Kasumi-1 (cell line): ENCODE measurements at places on chromosomes 7 and 10.
A peak's percentile ranks its signal among the peaks of the same experiment; 100 is the strongest.

GRCh38 chr10:61284222-61284890 is 168.8 kb downstream of the TMEM26 start:
- DNase-seq, result peak; percentile 77

DNA sequence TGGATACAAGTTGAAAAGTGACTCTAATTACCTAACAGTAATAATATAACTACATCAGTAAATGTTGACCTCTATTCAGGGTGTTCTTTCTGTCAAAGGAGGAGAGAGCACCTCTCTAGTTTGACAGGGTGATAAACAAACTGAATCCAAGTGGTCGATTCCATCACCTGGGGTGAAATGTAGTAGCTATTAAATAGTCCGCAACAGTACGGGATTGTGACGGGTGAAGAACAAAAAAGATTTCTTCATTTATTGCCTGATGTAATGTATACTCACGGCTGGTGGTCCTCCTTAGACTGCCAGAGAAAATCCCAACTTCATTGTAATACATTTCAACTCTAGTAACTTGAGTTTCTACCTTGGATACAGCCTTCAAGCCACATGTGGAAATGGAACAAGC is 292.5 kb upstream of the CELF2 start:
- DNase-seq, result no peak

DNA sequence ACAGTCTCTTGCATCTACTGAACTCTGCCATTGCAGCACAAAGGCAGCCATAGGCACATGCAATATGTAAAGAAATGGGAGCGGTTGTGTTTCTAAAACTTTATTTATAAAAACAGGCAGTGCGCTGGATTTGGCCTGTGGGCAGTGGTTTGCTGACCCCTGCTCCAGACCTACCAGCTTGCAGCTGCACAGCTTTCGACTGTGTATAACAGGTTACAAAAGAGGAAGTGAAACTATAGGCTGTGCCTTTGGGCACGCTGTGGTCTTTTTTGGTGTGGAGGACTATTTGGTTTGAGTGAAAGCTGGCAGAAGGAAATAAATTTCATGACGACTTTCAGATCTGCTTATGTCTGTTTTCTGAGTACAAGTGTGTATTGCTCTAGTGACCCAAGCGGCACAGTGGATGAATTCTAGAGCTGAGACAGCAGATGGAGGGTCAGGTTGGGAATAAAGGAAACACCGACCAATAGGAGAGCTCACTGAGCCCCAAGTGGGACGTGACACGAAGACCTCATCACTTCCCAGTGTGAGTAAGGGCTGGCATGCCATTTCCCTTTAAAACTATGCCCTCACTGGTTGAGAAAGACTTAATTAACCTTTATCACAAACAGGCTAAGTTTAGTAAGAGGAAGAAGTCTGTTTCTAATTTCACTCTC is 152.7 kb downstream of the ANK3 start:
- peak; percentile 88 for DNase-seq

GRCh38 chr10:11823122-11823988 is at the start of gene PROSER2:
Gene PROSER2, plus strand, starts transcription at chr10:11823356. Its CDS starts 28,722 bp downstream, at chr10:11852078.
- peak; percentile 81 for DNase-seq

DNA sequence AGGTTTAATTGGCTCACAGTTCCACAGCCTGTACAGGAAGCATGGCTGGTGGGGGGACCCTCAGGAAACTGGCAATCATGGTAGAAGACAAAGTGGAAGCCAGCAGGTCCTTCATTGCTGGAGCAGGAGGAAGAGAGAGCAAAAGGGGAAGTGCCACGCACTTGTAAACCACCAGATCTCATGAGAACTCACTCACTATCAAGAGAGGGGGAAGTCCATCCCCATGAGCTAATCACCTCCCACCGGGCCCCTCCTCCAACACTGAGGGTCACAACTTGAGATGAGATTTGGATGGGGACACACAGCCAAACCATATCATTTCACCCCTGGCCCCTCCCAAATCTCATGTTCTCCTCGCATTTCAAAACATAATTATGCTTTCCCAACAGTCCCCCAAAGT is 171.9 kb upstream of the CACNA2D1 start:
- DNase-seq, result peak; percentile 93

DNA sequence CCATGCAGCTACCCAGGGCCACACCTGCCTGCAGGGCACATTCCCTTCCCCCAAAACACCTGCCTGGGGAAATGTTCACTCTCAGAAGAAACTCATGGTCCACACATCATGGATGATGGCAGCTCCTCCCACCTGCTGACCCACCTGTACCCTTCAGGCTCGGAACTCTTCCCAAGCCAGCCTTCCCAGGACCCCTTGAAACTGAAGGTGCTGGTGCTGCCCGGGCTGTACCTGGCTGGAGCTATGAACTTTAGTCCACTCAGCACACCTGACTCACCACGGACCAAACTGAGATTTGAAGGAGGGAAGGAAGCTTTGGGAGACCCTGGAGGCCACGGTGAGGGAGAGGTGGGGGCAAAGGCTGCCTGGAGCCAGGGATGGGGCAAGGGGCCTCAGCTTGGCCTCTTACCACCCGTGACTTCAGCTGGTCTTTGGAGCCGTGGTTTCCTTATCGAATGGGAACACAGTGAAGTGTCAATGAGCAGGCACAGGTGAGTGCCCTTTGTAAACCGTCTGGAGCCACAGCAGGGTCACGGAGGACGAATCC is 30.1 kb upstream of the INPP5A start:
- no peak for DNase-seq

- no peak for DNase-seq
Observed at GRCh38 chr7:43679210-43680068, 49.9 kb downstream of the COA1 start.

DNA sequence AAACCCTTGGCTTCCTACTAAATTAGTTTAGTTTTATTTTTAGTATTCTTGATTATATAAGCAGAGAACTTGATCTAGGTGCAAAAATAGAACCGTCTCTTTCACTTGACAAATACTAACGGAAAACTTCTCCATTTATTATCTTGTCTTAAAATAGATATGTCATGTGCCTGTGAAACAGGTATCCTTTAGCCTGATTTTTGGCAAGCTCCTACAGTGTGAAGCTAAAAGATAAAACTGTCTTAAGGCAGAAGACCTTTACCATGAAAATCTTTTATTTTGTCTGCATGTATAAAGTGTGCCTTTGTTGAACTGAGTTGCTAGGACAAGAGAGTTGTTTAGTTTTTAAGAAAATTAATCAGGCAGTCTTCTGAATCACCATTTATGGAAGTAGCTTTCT is 90.6 kb downstream of the CYP51A1 start:
- DNase-seq, result peak; percentile 14

- DNase-seq, result no peak
Observed at GRCh38 chr7:93043385-93043985, 74.3 kb downstream of the SAMD9 start.

DNA sequence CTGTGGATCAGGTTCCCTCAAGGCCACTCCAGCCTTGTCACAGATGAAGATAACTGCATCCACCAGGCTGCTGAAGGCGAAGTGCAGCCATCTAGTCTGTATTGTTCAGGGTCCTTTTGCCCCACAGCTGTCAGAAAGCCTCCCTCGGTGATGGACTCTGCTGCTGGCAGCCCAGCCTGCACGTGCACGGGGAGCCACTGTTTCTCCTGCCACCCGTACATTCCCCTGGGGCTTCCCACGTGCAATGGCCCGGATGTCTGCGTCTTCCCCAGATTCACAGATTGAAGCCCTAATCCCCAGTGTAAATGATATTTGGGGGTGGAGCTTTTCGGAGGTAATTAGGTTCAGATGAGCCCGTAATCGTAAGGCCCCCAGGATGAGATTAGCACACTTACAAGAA is 46.6 kb upstream of the VIPR2 start:
- DNase-seq, result no peak

GRCh38 chr10:71970331-71970730 is 6.1 kb downstream of the CHST3 start:
- peak; percentile 16 for DNase-seq

- no peak for DNase-seq
Observed at GRCh38 chr7:83486536-83486935, 162.4 kb downstream of the SEMA3E start.

GRCh38 chr7:26590709-26591108 is 273.7 kb downstream of the SKAP2 start:
- no peak for DNase-seq

- no peak for DNase-seq
Observed at GRCh38 chr7:77797734-77798393, 370 bp downstream of the TMEM60 start.

- DNase-seq, result no peak
Observed at GRCh38 chr7:111086532-111086931, 4.4 kb upstream of the LRRN3 start.

GRCh38 chr10:43225787-43226153 is 41.1 kb downstream of the RASGEF1A start:
- no peak for DNase-seq

DNA sequence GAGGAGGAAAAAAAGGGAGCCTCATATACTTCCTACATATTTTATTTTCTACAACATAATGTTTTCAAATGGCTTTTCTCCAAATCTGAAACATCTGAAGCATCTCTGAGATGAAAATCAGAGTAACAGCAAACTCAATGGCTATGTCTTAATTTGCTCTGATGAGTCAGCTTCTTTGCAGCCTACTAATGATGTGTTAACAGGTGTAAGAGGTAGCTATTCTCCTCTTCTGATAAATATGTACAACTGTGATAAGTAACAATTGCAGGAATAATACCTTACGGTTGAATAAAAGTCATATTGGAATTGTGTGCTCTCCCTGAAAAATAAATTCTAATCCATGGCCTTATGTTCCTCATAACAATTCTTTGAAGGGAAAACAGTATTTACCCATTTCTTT is 45.2 kb downstream of the GNAT3 start:
- DNase-seq, result no peak

GRCh38 chr10:29621161-29621560 is 13.6 kb downstream of the SVIL start:
- no peak for DNase-seq

DNA sequence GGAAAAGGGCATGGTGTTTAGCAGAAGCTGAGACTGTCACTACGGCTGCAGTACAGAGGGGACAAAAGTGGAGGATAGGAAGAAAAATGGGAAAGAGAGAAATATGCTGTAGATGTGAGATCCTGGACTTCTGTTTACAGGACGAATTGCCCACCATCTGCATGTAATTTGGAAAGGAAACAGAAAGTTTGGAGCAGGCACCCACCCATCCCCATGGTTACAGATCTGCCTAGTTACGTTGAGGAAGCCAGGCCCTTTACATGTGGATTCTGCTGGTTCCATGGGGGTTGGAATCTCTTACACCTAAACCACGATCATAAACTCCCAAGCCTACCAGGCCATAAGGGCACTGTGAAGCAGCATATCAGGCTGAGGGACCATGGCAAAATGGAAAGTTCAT is 84.3 kb downstream of the WDFY4 start:
- no peak for DNase-seq

DNA sequence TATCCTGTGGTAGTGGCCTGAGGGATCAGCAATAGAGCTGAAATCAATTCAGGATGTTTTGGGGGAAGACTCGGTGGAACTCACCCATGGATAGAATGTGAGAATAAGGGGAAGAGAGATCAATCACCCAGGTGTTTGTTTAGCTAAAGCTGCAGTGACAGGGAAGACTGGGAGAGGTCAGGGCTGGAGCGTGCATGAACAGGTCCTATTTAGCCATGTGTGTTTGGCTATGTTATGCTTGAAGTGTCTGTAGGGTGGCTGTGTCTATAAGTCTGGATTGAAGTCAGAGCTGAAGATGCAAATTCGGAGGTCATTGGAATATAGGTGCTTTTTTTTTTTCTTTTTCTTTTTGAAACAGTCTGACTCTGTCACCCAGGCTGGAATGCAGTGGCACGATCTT is 4.6 kb downstream of the ATP6V1F start:
- DNase-seq, result no peak

GRCh38 chr7:69395061-69395714 is 203.1 kb upstream of the AUTS2 start:
- DNase-seq, result no peak

GRCh38 chr10:126935263-126935946 is 30.2 kb downstream of the DOCK1 start:
- DNase-seq, result no peak

- no peak for DNase-seq
Observed at GRCh38 chr7:55252386-55252785, 112.8 kb upstream of the LANCL2 start.

- no peak for DNase-seq
Observed at GRCh38 chr7:93973134-93973533, 31.0 kb downstream of the BET1 start.

DNA sequence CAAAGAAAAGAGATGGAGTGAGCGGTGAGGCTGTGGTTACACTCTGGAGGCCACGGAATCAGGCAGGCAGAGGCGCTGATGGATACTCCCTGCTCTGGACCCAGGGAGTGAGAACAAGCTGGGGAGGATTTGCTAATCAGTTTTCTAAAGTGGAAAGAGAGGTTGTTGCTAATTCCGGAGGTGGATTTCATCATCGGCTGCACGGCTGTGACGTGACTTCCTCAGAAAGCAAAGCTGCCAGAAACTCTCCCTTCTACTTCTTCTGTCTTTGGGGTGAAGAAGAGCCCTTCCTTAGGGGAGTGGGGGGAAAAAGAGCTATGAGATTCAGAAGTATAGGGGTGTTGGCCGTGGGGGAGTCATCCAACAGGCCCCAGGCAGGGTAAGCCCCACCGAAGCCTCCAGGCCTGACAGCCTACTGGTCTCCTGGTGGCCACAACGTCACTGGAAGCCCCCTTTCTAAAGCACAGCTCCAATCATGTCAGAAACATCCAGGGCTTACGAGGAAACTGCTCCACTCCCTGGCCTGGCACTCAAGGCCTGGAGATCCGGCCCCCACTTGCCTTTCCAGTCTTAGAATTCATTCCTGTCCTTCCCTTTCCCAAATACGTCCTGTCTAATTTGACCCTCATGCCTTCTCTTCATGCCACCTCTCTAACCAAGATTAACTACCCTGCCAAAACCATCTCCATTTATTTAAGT is 114.5 kb downstream of the HIP1 start:
- peak; percentile 83 for DNase-seq

GRCh38 chr10:68435803-68436202 is 28.7 kb upstream of the RUFY2 start:
- DNase-seq, result peak; percentile 21

DNA sequence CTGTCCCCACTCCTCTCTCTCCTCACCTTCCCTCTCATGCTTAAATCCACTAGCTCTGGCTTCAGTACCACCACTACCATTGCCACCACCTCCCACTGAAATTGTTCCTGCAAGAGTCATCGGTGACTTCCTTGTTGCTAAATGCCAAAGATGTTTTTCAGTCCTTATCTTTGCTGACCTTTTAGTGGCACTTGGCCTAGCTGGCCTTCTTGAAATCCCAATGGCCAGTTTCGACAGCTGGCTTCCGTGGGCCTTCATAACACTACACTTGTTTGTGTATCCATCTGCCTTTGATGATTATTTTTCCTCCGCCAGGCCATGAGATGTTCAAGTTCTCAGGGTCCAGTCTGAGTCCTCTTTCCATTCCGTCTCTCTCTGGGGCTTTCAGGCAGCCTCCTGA is 118.2 kb upstream of the NANOS1 start:
- no peak for DNase-seq
